ENCODE measurements at places on chromosomes 5 and 9.

GRCh38 chr5:76083555-76084495 lies 642 bp downstream of the SV2C start:
- peak overlapping the region; percentile 74 for H3K4me3 ChIP-seq
- H3K4me1 ChIP-seq: peaks cover 31% of the 10 kb centered on the region
- peaks cover 80% of the 10 kb centered on the region for H3K27me3 ChIP-seq
- peaks cover 2% of the 10 kb centered on the region for H3K36me3 ChIP-seq
- peak; percentile 23 for DNase-seq

DNA sequence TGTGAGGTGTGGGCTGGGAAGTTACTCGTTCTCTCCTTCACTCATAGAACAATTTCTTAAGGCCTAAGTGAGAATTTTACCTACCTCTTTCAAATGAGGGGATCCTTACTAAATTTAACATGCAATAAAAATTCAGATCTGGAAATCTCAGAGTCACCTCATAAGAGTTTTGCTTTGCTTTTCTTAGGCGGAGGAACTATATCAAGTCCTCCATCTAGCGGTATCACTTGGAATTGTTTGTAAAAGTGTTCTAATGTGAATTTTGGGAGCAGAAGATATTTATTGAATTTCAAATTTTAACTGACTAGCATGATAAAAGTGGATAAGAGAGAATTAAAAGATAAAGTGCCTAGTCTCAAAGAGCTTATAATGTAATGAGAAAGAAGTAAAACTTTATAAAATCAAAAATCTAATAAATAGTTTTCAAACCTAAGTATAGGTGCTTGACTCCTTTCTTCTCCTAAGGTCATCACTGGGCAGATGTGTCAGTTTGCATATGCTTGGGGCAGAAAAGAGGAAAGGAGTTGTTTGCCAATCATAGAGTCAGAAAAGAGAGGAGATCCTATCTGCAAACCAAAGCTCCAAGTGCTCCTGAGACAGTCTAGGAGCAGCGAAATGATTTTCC lies 145.7 kb upstream of the DAB2 start:
- H3K4me1 ChIP-seq: no peaks in the 10 kb centered on the region
- no peaks in the 10 kb centered on the region for H3K36me3 ChIP-seq
- no peak for DNase-seq
- H3K27me3 ChIP-seq: peaks cover 6% of the 10 kb centered on the region

- no peak overlapping the region for H3K4me3 ChIP-seq
- no peaks in the 10 kb centered on the region for H3K36me3 ChIP-seq
- DNase-seq: no peak
- no peak overlapping the region for H3K27ac ChIP-seq
- no peaks in the 10 kb centered on the region for H3K4me1 ChIP-seq
These were observed 27.7 kb downstream of the LHX3 start for GRCh38 chr9:136177224-136177623.

DNA sequence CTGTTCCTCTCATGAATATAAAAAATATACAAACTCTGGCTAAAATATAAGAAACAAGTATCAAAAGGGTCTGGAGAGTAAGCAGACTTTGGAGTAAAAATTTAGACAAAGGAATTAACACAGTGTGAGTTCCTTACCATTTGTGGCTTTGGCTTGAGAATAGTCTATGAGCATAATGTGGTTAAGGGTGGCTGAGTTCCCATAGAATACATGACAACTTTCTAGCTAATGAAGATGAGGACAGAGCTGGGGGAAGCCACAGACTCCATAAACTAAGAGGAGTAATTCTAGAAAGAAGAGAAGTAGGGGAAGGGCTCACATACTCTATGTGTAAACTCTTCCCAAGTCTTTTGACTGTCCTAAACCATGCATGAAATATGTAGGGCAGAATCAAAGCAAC lies 79.4 kb downstream of the CAAP1 start:
- no peak overlapping the region for H3K4me3 ChIP-seq
- H3K36me3 ChIP-seq: no peaks in the 10 kb centered on the region
- peaks cover 3% of the 10 kb centered on the region for H3K27me3 ChIP-seq
- no peaks in the 10 kb centered on the region for H3K4me1 ChIP-seq
- DNase-seq: no peak

GRCh38 chr5:35598707-35599370 lies 18.8 kb upstream of the SPEF2 start:
- H3K27me3 ChIP-seq: peaks cover 14% of the 10 kb centered on the region
- H3K4me1 ChIP-seq: peaks cover 7% of the 10 kb centered on the region
- no peak overlapping the region for H3K4me3 ChIP-seq
- no peak for DNase-seq
